CD4-positive, alpha-beta T cell treated with Interleukin-2 at 100 ng/mL for 4 hours (primary cell): ENCODE measurements at places on chromosomes 4 and X.

DNA sequence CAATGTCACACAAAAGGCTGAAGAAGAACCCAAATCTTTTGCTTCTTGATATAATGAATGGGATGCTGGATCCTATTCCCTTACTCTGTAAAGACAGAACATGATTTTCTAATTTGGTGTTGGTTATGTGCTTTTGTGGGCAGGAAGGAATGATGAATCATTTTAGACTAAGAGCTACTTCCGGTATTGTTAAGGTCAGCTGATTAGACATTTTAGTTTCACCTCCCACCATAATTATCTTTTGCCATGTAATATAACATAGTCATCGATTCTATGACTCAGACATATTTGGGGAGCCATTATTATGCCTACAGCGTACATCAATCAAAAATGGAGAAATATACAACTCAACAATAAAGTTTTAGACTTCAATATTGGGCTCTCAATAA, 265.3 kb downstream of the ZNF674 start:
- DNase-seq = peak; percentile 22

DNA sequence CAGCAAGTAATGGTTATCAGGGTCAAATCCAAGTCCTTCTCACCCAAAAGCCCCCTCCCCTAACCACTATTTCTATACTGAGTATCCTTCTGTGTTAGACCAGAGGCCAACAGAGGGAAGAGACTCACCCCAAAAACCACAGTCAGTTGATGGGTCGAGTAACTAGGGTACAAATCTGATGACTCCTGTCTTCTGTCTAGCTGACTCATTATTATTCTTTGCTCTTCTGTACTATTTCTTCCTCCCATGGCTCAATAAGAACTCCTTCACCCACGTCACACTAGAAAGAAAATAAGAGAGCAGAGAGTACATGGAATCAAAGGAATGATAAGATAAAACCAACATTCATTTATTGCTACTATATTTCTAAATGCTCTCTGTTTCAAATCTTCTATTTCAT, 2.0 kb downstream of the RAB40A start:
- no peak for DNase-seq

- DNase-seq = no peak
These were observed 653 bp downstream of the HHIP start for GRCh38 chr4:144646523-144647094.

GRCh38 chr4:87390551-87390890, 467 bp downstream of the HSD17B11 start:
- DNase-seq = no peak

DNA sequence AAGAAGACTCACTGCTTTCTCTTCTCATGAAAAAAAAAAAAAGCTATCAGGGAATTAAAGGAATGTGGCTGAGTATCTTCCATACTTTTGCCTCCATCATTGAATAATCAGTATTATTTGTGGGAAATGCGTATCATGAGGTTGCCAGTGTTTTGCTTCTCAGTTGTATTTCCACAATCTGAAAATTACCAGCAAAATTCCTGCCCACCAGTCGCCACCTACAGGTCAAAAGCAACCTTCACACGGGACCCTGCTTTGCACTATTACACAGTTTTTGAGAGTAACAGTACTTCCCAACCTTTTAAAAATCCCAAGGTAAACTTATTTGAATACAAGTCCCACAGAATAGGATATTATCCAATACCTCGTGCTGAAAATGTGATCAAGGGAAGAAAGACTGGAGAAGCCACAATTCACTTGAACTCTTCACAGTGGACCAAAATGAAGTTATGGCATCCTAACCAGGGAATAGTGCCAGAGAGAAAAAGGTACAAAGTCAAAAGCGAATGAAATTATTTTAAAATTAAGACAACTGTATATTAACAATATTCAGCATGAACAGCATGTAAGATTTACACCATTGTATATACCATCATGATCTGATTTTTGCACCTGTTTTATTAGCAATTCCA, 30.4 kb downstream of the PGRMC1 start:
- DNase-seq = peak; percentile 26
